T-helper 9 cell (primary cell): ENCODE measurements at places on chromosomes 6 and 20.

- DNase-seq = no peak
Measured at GRCh38 chr6:160429620-160429895, 81.4 kb downstream of the SLC22A3 start.

DNA sequence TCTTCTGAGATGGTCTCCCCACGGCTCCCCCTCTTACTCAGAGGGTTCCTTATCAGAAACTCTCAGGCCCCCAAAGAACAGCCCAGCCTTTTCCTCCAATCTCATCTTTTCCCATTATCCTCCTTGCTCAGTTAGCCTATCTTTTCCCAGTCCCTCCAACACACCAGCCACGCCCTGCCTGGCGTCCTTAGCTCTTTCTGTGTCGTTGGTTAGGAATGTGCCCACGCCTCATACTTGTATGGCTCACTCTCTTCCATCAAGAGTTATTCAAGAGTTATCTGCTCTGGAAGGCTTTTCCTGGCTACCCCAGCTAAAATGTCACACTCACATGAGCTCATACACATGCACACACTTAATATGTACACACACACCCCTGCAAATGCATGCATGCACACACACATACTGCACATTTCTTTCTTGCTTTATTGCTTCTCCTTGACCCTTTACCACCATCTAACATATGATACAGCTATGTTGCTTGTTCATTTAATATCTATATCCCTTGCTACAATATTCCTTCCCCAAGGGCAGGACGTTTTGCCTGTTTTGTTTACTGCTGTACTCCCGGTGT lies 37.6 kb downstream of the SLC2A10 start:
- no peak for DNase-seq

- DNase-seq = no peak
Measured at GRCh38 chr6:38387461-38387860, 252.3 kb downstream of the BTBD9 start.

GRCh38 chr20:20427227-20427864 lies 59.4 kb downstream of the INSM1 start:
- DNase-seq = no peak

GRCh38 chr6:153167907-153168306 lies 36.8 kb upstream of the RGS17 start:
- no peak for DNase-seq

- no peak for DNase-seq
Measured at GRCh38 chr20:35134472-35134871, 12.7 kb downstream of the EDEM2 start.

- no peak for DNase-seq
Measured at GRCh38 chr20:270517-270916, 13.0 kb downstream of the DEFB132 start.

- peak; percentile 64 for DNase-seq
Measured at GRCh38 chr20:59159493-59160376, 3.9 kb upstream of the ZNF831 start.

- no peak for DNase-seq
Measured at GRCh38 chr6:166646716-166647115, 19.7 kb upstream of the RPS6KA2 start.

GRCh38 chr6:64429926-64430325 lies 794.3 kb downstream of the PHF3 start:
- no peak for DNase-seq

DNA sequence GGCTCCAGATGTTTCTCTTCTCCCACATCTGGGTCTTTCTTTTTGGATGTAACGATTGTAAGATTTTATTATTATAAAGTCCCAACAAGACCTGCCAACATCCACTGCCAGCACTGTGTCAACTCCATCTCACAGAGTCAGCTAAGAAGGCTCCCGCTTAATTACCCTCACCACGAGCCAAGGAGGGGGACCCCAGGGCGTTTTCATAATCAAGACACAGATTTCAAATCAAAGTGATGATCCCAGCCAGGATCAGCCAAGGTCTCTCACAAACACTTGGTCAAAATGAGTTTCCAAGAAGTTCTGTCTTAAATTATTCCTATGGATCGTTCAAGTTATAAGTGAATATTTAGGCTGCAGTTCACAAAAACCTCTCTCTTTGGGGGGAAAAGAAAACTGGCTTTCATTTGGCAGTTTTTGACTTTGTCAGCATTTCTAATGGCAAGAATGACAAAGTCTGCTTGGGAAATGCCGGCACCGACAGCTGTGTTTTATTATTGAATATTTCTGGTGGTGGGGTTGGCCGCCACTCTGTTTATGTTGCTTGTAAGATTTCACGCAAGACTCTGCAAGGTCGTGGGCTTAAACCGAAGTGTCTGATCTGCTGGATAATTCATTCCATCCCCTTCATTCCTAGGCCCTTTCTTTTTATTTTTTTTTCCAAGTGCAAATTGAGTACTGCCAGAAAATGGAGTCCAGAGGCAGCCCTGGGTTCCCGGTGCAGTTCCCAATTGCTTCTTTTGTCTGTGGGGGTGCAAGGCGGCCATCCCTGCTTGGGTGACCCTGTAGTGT lies 170.2 kb upstream of the PMEPA1 start:
- DNase-seq = no peak

GRCh38 chr20:63588641-63589041 lies 14.6 kb upstream of the HELZ2 start:
- no peak for DNase-seq

DNA sequence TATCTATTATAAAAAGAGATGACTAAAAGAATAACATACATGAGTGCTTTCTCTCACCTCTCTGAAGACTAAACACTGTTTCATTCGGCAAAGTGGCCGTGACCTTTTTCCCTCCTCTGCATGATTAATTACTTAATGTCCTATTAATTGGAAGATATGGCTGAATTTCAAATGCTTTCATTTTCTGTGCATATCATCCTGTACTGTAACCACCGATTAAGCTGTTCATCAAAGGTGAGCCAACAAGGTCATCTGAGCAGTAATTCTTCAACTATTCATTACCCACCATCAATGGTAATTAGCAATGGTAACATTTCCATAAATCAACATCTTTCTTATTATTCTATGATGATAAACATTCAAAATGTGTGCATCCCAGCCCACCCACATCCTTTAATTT lies 125.2 kb downstream of the PTPRK start:
- no peak for DNase-seq

DNA sequence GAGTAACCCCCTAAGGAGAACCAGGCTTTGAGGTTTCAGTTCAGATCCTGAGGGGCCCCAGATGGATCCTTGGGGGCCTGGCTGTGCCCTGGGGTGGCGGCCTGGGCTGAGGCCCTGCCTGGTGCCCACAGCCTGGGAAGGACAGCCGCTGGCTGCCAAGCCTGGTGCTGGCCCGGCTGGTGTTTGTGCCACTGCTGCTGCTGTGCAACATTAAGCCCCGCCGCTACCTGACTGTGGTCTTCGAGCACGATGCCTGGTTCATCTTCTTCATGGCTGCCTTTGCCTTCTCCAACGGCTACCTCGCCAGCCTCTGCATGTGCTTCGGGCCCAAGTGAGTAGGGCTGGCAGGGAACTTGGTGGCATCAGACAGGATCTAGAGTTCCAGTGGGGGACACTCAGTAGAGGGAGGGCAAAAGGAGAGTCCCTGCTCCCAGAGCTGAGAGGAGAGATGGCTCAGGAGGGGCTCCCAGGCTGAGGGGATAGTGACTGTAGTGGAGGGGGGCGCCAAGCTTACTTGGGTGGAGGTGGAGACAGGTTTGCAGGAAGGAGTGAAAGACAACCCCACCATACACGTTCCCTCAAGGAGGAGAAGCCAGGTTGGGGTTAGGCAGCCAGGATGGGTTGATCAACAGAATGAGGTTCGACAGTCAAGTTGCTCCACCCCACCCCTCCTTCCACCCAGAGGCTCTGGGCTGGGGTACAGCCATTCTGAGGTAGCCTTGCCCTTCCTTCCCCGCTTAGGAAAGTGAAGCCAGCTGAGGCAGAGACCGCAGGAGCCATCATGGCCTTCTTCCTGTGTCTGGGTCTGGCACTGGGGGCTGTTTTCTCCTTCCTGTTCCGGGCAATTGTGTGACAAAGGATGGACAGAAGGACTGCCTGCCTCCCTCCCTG lies 9.5 kb downstream of the SLC29A1 start:
- DNase-seq = no peak

DNA sequence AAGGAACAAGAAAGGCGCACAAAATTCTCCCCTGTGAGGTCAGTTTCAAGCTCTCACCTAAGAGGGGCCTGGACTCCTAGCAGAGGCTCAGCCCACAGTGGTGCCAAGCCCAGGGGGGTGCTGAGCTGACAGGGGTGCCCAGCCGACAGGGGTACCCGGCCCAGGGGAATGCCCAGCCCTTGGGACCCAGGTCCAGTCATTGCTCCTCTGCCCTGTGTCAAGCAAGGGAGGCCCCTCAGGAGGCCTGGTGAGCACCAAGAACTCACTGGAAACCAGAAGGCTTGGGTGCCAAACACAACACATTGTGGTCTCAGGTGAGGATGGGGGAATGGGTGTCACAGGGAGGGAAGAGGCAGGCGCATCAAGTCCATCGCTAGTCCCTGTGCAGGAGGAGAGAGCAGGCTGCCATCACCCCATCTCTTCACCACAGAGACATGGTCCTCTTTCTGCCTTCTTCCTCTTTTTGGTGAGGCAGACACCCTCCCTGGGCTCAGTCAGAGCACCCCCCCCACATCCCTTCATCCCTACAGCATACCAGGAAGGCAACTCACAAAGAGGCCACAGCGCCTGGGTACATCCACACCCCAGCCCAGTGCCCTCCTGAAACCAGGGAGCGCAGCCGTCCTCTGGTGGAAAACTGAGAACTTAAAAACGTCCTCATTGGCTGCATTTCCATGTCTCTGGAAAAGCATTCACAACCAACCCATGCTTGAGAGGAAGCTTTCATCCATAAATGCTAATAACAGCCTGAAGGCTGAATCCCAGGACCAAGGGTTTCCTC lies 111.3 kb downstream of the BANF2 start:
- no peak for DNase-seq

DNA sequence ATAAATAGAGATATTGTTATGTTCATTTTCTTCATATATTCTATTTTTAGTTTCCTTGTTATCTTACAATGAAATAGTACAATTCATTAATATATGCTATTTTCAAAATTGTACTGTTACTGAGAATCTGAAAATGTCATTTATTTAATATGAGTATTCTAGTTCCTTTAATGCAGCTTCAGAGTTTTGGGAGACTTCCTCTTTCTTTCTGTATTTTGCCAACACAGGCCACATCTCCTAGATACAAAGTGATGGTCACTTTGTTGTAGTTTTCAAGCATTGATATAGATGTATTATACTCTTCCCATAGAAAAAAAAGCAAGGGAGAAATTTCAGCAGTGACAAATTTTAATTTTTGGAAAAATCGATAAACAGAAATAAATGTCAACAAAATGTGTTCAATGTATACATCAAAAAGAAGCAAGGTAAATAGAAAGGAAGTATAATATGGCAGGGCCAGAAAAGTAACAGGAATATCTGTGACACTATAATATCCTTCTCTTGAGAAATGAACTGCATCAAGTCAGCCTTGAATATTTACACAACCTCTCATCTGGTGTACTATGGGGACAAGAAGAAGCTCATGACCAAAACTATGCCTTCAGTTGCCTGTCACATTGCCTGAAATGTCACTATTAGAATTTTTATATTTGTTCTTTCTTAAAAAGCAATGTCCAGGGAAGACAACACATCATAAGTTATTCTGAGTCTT lies 396.0 kb downstream of the TBC1D32 start:
- DNase-seq = no peak

DNA sequence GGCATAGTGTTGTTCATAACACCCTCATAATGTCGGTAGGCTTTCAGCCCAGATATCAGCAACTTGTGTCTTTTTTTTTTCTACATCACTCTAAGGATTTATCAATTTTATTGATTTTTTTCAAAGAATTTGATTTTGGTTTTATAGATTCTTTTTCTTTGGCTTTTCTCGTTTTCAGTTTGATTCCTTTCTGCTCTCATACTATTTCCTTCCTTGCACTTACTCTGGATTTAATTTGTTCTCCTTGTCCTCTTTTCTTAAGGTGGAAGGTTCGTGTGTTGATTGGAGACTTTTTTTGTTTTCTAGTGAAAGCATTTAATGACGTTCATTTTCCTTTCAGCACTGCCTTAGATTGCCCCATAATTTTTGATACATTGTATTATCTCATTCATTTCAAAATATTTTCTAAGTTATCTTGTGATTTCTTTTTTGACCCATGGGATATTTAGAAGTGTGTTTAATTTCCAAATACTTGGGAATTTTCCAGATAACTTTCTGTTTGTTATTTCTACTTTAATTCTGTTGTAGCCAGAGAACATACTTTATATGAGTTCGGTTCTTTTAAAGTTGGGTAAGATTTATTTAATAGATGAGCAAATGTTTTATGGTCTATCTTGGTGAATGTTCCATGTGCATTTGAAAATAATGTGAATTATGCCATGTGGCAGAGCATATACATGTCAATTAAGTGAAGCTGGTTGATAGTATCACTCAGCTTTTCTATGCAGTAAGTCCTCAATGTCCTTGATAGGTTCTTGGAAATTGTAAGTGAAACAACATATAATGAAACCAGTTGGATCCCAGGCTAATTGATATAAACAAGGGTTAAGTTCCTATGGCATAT lies 62.8 kb downstream of the IRF4 start:
- DNase-seq = no peak

- DNase-seq = no peak
Measured at GRCh38 chr6:134828641-134829040, 121.3 kb downstream of the ALDH8A1 start.

DNA sequence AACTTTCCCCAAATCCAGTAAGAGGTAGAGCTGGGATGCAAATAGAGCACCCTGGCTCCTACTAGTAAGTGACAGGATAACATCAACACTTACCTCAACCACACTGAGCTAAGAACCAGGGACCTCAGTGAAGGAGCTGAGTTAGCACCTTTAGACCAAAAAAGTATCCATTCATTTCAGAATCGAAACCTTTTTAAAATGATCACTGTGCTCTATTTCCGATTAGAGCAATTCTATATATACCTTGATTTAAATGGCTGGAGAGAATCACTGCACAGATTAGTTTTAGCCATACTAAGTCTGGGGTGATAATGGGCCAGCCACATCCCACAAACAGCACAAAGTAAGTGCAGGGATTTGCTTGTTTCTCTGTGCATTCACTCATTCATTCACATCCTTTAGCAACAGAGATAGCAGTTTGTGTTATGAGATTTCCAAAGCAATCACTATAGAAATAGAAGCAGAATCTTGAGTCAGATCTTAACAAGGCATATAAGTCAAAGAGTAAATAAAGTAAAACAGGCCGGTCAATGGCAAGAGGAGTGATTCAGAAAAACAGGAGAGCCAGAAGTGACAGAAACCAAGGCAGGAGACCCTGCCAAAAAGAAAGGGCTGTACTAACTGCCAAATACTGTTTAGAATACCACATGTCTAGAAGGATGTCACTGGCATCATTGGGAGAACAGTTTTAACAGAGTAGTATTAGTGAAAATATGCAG lies 136.3 kb downstream of the KIF13A start:
- DNase-seq = no peak

GRCh38 chr6:22906091-22906549 lies 336.8 kb downstream of the HDGFL1 start:
- no peak for DNase-seq

GRCh38 chr20:35434085-35435005 lies 3.7 kb downstream of the GDF5 start:
- no peak for DNase-seq

- DNase-seq = no peak
Measured at GRCh38 chr20:5488823-5489222, 172.1 kb upstream of the PROKR2 start.
